Stimulated activated effector memory CD8-positive, alpha-beta T cell treated with anti-CD3 and anti-CD28 coated beads, Interleukin-12 subunit alpha, Interleukin-12 subunit beta, amount 100 ng/mL, for 72 hours (primary cell): ENCODE measurements at places on chromosomes 16 and 17.

GRCh38 chr16:52251495-52251894 is 295.4 kb downstream of the TOX3 start:
- no peak for DNase-seq

GRCh38 chr17:59186850-59187249 is 23.0 kb upstream of the SMG8 start:
- no peak for DNase-seq

DNA sequence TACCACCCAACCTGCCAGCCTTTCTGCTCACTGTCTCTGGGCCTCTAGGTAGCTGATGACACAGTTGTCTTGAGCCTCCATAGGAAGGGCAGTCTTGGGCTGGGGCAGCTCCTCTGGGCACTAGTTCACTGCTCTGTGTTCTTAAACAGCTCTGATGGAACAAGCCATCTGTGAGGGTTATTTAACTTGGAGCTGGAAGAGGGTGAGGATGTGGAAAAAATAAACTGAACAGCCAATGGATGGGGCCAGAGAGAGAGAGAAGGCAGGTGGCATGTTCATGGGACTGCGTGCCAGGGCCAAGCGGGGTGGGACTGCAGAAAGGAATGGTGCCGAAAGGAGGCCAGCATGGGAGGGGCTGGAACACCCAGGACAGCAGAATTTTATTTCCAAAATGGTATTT is 52.6 kb downstream of the HIC1 start:
- DNase-seq, result no peak

DNA sequence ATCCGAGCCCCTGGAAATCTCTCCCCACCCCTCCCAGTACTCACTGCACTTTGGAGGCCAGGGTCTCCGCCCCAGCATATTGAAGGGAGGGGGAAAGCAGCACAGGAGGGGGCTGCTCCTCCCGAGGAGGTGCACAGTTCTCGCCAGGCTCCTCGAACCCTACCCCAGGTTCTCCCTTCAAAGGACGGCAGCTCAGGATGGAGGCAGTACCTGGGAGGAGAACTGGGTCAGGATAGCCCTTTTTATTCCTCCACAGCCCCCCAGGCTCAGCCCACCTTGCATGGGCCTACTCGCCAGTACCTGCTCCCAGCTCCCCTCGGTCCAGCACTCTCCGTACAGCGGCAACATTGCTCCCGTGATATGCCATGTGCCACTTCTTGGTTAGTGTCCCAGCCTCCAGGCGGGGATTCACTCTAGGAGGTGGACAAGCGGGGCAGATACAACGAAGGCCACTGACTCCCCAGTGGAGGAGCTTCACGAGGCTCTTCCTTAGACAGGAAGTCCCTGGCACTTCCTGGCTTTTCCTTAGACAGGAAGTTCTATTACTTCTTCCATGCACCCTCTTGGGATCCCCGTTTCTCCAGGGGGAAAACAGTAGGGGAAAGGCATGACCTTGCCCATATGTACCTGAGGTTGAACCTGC is 2.1 kb upstream of the GPS2 start:
- DNase-seq, result no peak

- peak; percentile 92 for DNase-seq
Measured at GRCh38 chr17:18182978-18183333, 672 bp upstream of the ALKBH5 start.

GRCh38 chr16:11128211-11129141 is 127.5 kb downstream of the SOCS1 start:
- no peak for DNase-seq

DNA sequence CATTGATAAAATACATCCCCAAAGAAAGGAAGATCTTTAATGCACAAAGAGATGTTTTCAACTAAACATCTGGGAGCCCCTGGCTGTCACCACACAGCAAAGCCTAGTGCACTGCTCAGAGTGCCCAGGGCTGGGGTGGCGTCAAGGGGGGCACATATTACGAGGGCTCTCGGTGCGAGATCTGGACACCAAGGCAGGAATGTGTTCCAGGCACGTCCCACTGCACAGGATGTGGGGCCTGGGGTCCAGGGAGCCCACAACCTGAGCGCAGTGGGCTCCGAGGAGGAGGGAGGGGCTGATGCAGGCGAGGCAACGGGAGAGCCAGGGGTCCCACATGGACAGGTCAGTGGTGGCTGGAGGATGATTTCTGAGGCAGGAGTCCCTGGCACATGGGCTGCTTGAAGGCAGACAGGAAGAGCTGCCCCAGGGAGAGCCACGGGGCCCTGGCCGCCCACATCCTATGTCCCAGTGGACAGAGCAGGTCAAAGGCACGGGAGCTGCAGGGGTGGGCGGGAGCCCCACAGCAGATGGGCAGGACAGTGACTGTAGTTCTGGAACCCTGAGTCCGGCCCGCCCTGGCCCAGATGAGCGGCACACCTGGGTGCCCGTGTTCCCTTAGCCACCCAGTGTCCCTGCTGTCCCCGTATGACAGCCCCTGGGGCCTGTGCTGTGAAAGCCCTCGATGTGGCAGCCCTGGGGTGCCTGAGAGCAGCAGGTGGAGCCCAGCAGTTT is 56.4 kb downstream of the ZNF778 start:
- no peak for DNase-seq

DNA sequence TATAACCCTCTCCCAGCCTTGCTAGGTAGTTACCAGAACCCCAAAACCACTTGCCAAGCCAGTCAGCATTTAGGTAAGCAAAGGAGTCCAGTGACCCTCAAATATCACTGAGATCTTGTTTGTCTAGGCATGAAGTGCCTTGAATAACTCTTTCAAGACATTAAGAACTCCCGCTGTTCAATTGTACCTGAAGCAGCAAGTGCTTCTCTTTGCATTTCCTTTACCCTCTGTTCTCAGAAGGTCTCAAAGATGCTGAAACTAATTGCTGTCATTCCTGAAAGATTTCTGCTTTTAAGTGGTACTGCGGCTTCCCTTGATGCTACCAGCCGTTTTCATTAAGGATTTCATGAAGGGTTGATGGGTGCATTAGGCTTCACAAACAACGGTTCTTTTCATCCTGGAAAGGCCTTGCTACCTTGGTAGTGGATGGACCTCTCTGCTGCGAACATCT is 142.7 kb downstream of the PITPNC1 start:
- DNase-seq, result no peak

DNA sequence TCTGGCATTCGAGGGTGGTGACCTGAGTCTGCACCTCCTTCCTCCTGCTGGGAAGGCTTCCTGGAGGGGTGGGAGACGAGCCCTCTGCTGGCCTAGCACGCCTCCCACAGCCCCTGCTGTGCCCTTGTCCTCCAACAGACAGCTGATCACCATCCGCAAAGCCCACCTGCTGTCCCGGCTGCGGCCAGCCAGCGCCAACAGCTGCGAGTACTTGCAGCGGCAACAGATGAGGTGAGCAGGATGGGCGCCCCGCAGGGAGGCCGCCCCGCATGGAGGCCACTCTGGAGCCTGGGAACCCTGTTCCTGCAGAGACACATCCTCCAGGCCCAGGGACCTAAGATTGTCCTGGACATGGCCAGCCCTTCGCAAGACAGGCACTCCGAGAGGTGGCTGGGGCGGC is 21.6 kb downstream of the UBALD1 start:
- DNase-seq, result no peak

DNA sequence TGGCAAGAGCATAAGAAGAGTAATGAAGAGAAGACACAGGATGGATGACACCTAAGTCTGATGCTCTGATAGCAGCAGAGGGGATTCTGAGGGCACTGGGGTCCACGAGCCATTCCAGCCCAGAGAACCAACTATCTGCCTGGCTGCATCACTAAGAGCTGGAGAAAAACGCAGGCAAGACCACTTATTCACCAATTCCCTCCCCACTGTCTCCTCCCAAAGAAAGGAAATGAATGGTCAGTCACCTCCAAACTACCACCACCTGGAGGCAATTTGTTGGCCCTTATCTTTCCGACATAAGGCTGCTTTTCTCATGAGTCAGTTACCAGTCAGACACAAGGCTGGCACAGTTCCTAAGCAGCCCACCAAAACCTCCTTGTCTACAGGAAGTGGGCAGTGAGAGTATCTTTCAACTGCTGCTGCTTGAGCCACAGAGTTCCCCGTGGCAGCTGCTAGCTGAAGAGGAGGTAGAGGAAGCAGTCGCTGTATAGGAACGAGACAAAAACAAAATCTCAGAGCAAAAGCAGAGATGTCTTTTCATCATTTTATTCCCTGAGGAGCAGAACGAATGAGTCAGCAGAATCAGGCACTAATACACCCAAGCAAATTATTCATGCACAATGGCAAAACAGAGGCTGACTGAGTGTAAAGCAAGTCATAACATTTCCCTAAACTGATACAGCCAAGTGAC is 111.1 kb downstream of the SMG6 start:
- DNase-seq, result peak; percentile 78

- DNase-seq, result no peak
Measured at GRCh38 chr17:32772453-32773025, 104.4 kb downstream of the MYO1D start.

DNA sequence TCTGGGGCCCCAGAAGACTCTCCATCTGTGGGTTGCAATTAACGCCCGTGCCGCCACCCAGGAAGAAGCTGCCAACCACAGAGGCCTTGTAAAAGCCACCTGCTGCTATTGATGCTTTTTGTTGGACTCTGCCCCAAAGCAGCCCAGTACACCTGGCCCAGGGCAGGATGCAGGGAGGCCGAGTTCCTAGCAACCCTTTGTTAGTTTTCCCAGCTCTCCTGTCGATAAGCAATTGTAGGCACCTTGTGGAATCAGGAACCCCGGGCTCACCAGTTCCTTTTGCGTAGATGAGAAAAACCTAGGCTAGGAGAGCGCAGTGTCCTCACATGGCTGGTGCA is 103.3 kb downstream of the ABCC6 start:
- DNase-seq, result no peak

- DNase-seq, result no peak
Measured at GRCh38 chr17:801660-802059, 19.5 kb downstream of the MRM3 start.

GRCh38 chr17:16529906-16530305 is 37.9 kb upstream of the LRRC75A start:
- no peak for DNase-seq

- DNase-seq, result no peak
Measured at GRCh38 chr17:5694551-5694950, 110.2 kb upstream of the NLRP1 start.

- peak; percentile 79 for DNase-seq
Measured at GRCh38 chr17:74923538-74924249, 379 bp upstream of the OTOP2 start.

GRCh38 chr17:81394921-81395599 is at the start of gene BAHCC1:
BAHCC1 (plus strand) TSS chr17:81395457; CDS start chr17:81399740, 4,283 bp downstream.
- peak; percentile 94 for DNase-seq

- DNase-seq, result no peak
Measured at GRCh38 chr17:57707892-57708291, 37.2 kb downstream of the CCDC182 start.

DNA sequence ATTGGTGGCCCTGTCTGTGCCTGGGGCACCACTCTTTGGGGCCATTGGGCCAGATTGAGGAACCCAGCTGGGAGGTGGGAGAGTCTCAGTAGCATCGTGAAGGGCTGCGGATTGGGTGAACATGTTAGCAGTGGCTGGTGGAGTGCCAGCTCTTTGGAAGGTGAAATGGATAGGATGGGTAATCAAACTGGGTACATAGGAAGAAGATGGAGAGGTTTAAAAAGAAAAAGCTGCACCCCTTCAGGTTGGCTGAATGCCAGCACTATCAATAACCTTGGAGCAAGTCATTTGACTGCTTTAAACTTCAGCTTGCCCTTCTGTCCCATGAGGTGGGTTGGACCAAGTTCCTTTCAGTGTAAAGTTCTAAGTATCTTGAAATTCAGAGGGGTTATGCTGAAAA is 95.0 kb downstream of the RPTOR start:
- no peak for DNase-seq

DNA sequence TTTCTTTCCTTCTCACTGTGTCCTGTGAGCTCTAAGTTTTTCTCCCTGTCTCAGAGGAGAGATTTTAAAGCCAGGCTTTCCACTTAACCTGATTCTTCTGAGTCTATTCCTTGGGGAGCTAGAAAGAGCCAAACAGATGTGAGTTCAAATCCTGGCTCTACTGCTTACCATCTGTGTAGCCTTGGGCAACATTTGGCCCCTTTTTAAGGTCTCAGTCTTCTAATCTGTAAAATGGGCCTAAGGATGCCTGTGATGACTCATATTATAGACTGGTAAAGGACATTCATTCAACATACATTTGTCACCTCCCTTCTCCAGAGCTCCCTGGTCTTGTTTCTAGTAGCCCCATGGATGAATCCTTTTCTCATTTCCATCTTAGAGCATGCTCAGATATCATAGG is 304.0 kb downstream of the SHISA9 start:
- no peak for DNase-seq

DNA sequence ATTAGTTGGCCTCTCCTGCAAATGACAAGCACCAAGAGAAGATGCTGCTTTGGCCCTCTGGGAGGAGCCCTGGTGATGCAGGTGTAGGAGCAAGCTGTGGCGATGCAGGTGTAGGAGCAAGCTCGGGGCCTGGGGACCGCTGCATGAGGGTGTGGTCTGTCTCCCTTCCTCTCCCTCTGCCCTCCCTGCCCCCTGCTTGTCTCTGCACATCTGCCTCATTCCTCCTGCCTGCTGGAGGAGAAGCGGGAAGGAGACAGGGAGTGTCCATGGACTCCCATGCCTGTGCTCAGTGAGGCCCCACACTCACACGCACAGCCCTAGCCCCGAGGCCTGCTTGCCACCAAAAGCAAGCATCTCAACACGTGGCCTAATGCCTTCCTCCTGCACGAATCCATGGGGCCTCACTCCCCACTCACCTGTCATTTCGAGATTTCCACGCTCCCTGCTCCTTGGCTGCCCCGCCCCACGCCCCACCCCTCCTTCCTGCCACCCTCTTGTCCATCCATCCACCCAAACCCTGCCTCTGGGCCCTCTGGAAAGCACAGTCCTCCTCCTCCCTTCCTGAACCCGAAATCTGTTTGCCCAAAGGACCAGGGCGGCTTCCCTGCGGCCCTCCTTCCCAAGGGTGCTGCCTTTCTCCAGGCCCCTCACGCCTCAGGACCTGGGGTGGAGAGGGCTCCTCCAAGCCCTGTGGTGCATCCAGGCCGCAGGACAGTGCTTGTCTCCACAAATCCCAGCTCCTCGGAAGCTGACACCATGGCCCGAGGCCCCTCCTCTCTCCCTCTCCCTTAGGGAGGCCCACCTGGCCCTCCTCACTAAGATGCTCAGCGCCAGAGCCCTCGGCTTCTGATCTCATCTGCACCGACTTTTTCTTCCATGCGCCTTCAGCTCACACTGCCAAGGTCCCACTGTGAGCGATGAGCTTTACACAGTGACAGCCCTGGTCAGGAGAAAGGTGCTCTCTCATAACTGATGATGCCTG is 11.8 kb upstream of the ALDH3A1 start:
- DNase-seq, result no peak

DNA sequence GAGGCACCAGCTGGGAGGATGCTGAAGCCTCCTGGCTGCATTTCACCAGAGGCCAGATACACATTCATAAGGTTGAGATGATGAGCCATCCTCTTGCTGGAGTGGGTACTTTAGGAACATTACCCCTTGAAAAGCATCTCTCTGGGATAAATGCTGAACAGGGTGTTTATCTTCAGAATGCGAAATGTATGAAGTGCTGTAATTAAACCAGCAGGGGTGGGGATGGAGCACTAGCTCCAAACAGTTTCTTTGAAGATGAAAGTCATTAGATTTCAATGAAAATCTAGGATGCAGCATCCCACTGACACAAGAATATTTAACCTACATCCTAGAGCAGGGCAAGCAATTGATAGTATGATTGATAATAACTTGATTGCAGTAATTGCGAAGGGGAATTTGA is 158.1 kb downstream of the CYLD start:
- DNase-seq, result no peak
